ENCODE measurements at places on chromosomes 3 and 15. TPM values are rescaled to one million over a fixed set of nuclear protein-coding genes. Genes with fewer than 3 reads are reported as not detected.

C3orf85 gene
- not detected for total RNA-seq

PLSCR2 gene
- not detected for total RNA-seq

BSN gene
- total RNA-seq: 0.15 TPM

ADGRG7 gene
- not detected for total RNA-seq

FOXB1 gene
- total RNA-seq: not detected

CLDN18 gene
- not detected for total RNA-seq

MORC1 gene
- not detected for total RNA-seq

AP3B2 gene
- total RNA-seq: 0.77 TPM

GUCA1C gene
- total RNA-seq: not detected

SMCO1 gene
- not detected for total RNA-seq

TGM4 gene
- total RNA-seq: 0.18 TPM

CASR gene
- not detected for total RNA-seq

TF gene
- total RNA-seq: 3.9 TPM

RARB gene
- 7.6 TPM for total RNA-seq

WDR93 gene
- total RNA-seq: 0.18 TPM

C2CD4A gene
- total RNA-seq: 0.19 TPM

SLC12A8 gene
- total RNA-seq: 1.7 TPM

CHL1 gene
- total RNA-seq: not detected

RTP3 gene
- not detected for total RNA-seq

GATM gene
- total RNA-seq: 2.7 TPM

C15orf62 gene
- not detected for total RNA-seq

Measured in A549 treated with GW870086 at 1 μM for 4 hours (cell line).